ENCODE measurements at places on chromosomes 6 and 20.
A peak's percentile ranks its signal among the peaks of the same experiment; 100 is the strongest.

- DNase-seq: no peak
These were observed 19.3 kb downstream of the PAQR8 start for GRCh38 chr6:52381249-52381648.

- DNase-seq: no peak
These were observed 13.3 kb upstream of the THBS2 start for GRCh38 chr6:169266746-169267591.

DNA sequence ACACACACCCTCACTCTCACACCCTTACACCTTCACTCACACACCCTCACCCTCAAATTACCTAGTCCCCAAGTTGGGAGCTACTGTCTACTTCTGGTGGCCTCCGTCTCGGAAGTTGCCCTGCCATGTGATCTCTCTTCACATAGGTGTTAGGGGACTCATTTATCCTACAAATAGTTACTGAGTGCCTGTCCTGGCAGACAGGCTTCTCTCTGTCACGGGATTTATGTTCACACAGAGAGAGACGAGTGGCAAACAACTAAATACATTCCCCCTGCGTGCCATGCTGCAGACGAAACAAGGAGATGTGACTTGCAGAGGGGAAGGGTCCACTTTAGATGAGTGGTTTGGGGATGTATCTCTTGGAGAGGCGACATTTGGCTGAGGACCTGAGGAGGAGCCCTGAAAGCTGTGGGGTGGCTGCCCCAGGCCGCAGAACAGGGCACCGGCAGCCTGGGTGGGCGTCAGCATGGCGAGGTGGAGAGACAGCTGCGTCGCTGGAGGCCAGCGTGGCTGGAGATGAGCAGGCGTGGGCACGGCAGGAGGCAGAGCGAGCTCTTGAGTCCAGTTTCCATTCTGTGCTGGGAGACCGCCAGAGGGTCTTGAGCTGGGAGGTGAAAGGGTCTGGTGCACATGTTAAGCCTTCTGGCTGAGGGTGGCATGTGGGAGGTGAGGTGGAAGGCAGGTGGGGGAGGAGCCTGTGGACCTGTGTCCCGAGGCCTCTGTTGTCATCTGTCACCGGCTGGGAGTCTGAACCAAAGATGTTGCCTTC is 17.2 kb downstream of the DYNLT1 start:
- no peak for DNase-seq

DNA sequence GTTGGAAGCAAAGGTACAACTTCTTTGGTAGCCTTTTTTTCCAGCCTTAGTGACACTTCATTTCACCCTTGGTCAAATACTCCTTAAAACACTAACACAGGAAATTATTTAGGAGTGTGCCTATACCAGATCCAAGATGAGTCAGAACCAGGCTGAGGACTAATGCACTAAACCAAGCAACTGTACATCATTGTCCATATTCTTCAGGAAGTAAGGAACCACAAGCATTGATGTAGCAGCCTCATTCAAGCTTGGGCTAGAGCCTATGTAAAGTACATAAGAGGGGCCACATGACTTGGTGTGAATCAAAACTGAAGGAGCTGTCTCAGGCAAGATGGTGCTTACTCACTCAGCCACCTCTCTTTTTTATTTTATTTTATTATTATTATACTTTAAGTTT is 20.7 kb upstream of the ADGB start:
- DNase-seq: no peak

GRCh38 chr6:168616816-168617765 is 176.1 kb downstream of the SMOC2 start:
- no peak for DNase-seq

- no peak for DNase-seq
These were observed 336.5 kb downstream of the KIF16B start for GRCh38 chr20:16236589-16237241.

GRCh38 chr6:137740967-137741761 is 125.9 kb upstream of the TNFAIP3 start:
- no peak for DNase-seq

GRCh38 chr6:137378090-137378369 is 116.2 kb downstream of the OLIG3 start:
- DNase-seq: no peak

GRCh38 chr6:155521719-155522118 is 66.1 kb upstream of the NOX3 start:
- DNase-seq: no peak

- no peak for DNase-seq
These were observed 467.8 kb downstream of the PTPRT start for GRCh38 chr20:42721923-42722322.

DNA sequence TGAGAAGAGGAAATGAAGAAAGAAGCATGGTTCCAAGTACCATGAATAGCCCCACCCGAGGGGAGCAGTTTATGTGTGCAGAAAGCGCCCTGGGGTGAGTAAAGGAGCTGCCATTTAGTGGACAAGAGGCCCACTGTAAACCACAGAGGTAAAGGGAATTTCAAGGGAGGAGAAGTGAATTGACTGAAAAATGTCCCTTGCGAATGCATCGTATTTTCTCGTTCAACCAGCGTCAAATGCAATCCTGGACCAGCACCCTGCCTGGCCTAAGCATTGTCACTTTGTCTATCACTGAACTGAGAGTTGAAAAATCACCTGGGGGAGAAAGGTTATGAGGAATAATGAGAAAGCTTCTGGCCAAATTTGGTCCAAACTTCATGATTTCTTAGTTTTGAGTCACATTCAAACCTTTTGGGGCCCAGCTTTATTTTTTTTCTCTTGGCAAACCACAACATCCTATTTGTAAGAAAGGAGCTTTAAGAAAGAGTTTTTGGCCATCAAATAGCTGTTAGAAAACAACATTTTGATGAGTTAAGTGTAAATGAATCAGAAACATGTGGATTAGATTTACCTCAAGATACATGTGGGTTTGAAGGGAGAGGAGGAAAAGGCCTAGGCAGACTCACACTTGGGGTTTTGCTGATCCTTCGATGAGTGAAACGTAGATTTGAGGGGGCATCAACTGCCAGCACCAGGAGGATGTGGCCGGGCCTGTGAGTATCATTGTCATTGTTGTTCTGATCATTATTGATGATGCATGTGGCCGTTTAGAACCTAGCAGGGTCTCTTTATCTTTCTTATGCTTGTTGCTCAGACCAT is 214.0 kb downstream of the CLIC5 start:
- no peak for DNase-seq

- peak; percentile 48 for DNase-seq
These were observed 210.0 kb upstream of the SSTR4 start for GRCh38 chr20:22825076-22825475.

DNA sequence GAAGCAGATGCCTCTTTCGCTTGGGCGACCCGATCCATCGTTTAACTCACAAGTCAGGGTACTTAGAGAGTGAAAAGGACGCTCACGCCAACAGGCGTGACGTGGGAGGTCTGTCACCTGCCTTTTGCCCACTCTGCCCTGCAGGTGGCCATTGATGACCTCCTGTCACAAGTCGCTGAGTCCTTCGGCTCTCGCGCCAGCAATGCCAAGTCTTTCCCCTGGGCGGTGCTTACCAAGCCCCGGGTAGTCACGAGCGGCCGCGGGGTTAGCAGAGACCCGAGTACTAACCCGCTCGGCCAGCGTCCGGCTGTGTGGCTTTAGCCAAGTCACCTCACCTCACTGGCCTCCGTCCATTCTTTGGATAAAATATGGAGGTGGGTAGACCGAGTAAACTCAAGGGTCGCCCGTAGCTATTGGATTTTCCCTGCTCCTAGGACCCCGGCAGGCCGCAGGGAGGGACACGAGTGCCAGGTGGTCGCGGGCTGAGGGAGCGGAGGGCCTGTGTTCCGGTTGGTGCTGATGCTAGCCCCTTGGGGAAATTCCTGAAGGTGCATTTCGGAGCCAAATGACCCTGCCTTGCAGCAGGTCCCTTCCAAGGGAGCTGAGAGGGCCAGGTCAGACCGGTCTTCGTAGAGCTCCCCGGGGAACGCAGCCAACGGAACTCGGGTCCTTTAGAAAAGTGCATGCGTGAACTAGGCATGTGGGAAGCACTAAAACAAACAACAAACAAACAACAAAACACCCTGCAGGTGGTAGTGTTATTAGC is 668 bp downstream of the PKIB start:
- no peak for DNase-seq

DNA sequence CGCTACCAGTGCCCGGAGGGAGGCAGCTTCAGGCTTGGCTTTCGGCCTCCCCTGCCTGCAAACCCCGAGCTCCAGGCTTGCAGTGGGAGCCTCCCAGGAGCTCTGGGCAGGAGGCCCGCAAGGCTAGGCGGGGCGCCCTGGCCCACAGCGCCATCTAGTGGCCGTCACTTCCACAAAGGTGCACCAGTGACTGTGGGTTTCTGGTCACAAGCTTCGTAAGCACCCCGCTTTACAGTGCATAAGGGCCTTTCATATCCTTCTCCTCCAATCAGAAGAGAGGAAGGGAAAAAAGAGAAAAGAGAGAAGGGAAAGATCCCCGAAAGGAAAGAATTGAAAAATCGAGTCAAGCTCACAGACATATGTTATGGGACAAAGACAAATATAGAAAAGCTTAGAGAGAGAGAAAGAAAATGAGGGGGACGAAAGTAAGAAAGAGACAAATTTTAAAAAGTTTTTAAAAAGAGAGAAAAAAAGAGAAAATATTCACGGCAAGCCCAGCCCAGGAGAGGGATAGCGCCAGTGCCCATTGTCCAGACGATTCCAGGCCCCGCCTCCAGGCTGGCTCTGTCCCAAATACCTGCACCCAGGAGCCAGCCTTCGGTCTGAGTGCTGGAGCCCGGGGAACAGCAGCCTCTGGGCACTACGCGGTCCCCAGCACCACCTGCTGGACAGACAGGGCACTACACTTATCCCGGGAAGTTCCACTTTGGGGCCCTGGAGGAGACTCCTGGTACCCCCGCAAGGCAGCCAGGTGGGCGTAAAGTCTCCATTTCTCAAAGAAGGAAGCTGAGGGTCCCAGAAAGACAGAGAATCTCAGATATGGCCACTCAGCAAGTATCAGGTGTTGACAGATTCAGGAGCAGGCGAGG is 207.1 kb downstream of the PREX1 start:
- DNase-seq: peak; percentile 72

- peak; percentile 24 for DNase-seq
These were observed 123.2 kb downstream of the ELOVL4 start for GRCh38 chr6:79824202-79824601.

DNA sequence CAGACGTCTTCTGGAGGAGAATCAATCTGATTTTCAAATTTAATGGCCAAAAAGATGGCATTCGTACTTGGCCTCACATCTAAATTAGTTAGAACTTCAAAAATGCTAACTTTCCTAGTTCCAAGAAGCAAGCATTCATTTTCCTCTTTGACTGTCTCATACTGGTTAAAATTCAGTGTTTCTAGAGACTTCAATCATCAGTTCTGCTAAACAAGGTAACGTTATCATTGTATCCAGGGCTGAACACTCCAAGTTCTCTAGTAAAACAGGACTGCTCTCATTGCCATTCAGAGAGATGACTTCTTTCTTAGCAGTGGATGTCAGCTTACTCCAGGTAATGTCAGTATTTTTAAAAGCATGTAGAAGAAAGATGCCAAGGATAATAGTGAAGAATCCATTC is 34.6 kb upstream of the ENTPD6 start:
- DNase-seq: no peak

DNA sequence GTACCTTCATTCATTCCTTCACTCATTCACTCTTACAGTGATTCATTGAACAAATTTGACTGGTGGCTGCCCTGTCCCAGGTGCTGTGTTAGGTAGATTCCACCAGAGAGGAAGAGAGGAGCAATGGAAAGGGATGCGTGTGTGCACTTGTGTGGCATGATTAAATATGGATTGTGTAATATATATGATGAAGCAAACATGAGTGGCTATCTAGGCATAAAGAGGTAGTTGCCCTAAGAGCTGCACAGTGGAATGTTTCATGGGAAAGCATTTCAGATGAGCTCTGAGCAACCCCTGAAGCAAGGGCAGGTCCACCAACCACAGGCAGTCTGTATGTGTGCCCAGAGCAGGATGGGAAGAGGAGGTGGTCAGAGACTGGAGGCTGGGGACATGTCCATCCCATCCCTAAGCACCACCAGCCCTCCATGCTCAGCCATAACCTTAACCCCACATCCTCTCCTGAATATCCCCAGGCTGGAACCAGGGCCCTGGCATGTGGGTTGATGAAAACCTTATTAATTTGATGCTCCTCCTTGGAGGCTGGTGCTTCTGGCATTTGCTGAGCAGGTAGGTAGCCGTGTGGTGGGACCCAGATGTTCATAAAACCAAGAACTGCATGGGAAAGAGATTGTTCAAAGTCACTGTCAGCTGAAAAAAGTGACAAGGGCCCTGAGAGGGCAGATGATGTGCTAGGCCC is 226.2 kb downstream of the SYNDIG1 start:
- DNase-seq: no peak

- DNase-seq: no peak
These were observed 29.7 kb upstream of the AFDN start for GRCh38 chr6:167797011-167797471.

DNA sequence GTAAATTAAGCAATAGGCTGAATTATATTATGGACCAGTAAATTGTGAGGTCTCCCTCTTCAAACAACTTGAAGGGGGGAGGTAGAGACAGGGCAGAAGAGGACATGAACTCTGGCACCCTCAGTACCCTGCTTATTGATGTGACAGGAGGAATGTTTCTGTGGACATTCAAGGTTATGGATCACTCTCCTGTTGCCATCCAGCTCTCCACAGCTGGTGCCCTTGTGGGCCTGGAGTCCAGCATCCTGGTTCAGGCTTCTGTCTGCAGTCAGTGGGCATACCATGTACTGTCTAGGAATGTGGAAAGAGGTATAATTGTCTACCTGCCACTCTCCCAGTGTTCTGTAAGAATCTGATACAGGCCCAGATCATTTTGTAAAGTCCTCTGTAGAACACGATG is 55.6 kb downstream of the FAM120B start:
- no peak for DNase-seq

DNA sequence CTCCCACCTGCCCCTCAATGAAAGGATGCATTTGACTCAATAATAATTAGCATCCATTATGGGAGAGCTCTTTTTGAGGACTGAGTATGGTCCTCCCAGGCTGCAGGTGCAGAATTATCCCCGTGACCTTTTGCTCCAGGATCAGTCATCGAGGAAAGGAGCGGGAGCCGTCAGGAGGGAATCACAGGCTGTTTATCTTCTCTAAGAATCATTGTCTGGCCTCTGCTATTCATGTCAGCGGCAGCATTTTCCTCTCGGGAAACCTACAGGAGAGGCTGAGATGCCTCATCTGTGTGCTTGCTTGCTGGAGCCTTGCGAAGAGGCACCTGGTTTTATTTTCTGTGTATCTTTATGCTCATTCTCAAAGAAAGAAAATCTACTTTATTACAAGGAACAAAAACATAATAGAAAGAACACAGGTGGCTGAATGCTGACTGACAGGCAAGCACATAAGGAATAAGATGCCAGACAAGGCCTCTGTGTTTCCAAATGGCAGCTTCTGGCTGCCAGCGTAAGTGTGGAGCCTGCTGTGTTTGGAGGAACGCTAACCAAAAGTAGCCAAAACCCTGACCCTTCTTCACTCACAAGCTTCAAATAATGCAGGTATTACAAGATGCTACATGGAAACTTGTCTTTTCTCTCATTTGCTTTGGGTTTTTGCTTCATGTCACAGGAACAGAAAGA is 539.1 kb upstream of the MARCKS start:
- DNase-seq: no peak
